ENCODE measurements at places on chromosomes 16 and 17.

GRCh38 chr17:65584604-65585521 is 23.4 kb upstream of the AXIN2 start:
- no peak for DNase-seq

GRCh38 chr17:80658821-80659220 is 114.2 kb downstream of the RPTOR start:
- DNase-seq, result no peak

DNA sequence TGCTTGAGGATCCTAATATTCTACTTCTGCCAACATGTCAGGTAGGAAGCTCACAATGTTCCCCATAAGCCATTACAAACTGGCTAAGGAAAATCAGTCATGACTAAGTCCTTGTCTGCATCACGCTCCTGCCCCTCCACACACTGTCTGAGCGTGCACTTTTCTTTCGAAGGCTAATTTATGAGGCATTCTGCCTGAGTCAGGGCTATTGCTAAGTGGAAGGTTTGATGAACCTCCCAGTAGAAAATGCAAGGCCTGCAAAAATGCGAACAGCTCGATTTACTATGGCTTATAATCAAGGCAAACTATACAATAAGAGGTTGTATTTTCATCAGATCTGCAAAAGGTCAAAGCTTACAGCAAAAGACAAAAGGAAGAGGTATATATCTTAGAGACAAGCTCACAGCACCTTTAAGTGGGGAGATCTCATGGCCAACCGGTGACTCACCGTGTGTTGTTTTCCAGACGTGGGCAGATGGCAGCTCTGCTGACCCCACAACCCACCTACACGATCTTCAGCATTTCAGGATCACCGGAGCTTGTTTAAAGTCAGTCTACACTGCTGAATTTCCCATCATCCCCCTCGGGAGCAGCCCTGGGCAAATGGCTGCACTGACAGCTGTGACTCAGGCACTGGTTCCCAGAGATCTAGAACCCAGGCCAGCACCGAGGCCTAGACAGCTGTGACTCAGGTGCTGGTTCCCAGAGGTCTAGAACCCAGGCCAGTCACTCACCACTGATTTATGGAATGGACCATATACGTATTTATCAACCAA is 26.1 kb downstream of the MEAK7 start:
- DNase-seq, result no peak

DNA sequence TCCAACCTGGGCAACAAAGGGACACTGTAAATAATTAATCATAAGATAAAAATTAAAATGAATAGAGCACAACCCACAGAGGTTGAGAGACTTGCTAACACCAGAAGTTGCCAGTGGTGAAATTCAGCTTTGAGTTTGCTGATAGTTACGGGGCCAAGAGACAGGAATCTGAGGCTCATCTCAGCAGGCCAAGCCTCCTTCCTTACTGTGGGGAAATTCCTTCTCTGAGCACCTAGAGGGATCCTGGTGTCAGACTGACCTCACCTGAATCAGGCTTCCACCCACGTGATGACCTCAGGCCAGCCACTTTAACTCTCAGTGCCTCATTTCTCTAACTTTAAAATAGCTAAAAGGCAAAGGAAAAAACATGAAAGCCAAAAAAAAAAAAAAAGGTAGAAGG is 4.7 kb downstream of the ABAT start:
- DNase-seq, result no peak

GRCh38 chr16:81593481-81593880 is 148.9 kb downstream of the CMIP start:
- DNase-seq, result no peak

DNA sequence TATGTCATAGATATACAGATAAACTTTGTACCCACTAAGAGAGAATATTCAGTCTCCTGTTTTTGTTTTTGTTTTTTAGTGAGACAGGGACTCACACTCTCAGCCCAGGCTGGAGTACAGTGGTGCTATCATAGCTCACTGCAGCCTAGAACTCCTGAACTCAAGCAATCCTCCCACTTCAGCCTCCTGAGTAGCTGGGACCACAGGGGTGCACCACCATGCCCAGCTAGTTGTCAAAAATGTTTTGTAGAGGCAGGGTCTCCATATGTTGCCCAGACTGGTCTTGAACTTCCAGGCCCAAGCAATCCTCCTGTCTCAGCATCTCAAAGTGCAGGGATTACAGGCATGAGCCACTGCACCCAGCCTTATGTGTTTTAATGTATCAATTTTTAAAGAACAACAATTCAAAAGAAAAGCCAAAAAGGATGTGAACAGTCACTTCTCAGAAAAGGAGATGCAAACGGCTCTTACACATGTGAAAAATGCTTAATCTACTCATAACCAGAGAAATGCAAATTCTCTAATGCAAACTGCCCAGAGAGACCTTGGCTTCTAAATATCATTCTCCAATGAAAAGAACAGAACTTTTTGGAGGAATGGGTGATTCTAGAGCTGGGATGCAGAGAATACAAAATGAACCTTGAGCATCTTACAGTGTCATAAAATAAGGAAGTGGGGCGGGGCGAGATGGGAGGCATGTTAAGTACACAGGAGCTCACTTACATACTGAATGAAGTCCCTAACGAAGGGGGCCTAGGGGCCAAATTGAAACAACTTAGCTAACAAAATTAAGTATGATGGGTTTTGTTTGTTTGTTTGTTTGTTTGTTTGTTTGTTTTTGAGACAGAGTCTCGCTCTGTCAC is 7.3 kb upstream of the CMTM3 start:
- DNase-seq, result no peak

GRCh38 chr17:40480501-40481003 is 20.9 kb downstream of the TNS4 start:
- DNase-seq, result no peak

GRCh38 chr17:50954641-50955121 is 88.5 kb upstream of the TOB1 start:
- DNase-seq, result no peak

DNA sequence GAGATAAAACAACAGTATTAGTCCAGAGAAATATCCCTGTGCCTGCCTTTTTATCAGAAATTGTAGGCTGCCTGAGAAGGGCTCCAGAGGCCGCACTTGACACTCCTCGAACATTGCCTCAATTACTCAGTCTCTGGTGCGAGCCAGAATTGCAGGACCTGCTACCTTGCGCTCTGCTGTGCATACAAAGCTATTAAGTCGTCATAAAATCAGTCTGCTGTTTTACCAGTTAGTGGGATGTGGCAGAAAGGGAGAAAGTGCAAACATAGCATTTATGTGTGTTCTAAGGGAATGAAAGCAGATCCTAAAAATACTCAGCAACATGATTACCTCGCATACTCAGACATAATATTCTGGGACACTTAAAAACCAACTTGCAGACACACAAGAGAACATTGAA is 70.6 kb downstream of the TMC6 start:
- no peak for DNase-seq

DNA sequence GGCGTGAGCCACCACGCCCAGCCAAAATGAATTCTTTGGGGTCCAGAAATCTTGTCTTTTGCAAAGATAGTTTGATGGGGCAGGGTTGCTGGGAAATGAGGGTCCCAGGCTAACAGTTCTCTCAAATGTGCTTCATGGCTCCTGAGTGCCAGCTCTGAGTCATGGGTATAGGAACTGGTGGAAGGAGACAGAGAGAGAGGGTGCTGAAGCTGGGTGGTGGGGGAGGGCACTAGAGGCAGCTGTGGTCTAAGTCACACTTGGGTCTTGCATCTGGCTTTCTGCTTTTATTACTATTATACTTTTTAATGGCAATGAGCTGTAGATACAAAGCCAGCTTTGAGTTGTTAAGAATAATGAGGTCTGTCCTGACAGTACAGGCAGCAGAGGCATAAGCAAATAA is 54.6 kb downstream of the PRKCA start:
- no peak for DNase-seq

DNA sequence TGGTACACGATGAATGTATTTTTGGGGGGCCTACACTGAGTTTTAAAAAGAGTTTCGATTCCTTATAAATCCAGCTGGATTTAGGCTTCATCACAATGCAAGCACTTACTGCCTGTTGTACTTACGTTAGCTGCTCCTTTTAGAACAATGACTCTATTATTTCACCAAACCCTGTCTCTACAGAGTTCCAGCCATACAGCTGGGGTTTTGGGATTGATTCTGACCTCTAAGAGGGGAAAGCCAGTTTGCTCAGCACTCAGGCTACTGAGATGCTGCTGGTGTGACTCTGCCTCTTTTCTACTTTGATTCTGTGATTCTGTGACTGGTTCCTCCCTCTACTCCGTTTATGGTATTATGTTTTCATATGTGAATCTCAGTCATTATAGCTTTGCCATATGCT is 329.7 kb downstream of the ABCC12 start:
- DNase-seq, result no peak

GRCh38 chr17:75721463-75722011 is 278 bp downstream of the ITGB4 start:
- DNase-seq, result no peak

GRCh38 chr16:4290236-4290830 is 17.5 kb upstream of the TFAP4 start:
- DNase-seq, result no peak

DNA sequence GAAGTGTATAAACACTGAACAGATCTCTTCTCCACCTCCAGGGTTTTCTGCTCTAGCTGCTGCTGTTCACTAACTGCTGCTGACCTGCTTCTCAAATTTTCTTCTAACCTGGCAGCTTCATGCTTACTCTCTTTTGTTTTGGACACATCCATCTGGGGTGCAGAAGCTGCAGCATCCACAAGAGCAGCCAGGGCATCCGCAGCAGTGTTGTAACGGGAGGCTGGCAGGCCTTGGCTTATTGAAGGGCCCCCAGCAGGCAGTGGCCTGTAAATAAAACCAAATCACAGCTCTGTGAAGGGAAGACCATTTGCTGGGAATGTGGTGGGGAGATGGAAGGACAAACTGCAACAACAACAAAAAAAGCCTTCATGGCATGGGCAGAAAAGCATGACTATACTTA is 62.0 kb downstream of the TTC19 start:
- DNase-seq, result no peak

GRCh38 chr16:72149676-72150464 is 22.1 kb downstream of the PMFBP1 start:
- no peak for DNase-seq

DNA sequence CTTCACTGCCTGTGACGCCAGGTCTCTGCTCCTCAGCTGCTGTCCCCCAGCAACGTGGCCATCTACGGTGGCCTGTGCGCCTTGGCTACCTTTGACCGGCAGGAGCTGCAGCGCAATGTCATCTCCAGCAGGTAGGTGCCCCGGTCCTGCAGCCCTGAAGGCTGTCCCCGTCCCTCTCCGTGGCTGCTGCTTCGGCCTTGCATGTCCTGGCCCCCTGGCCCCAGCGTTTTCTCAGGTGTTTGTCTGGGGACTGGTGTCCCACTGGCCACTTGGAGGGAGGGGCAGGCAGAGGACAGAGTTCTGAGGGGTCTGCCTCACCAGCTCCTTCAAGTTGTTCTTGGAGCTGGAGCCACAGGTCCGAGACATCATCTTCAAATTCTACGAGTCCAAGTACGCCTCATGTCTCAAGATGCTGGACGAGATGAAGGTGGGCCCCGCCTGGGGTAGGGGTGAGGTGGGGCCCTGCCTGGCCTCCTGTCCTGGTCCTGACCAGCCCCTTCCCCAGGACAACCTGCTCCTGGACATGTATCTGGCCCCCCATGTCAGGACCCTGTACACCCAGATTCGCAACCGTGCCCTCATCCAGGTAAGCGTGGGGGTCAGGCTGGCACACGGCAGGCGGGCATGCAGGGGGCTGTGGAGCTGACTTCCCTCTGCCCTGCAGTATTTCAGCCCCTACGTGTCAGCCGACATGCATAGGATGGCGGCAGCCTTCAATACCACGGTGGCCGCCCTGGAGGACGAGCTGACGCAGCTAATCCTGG is 4.4 kb downstream of the GPS1 start:
- no peak for DNase-seq

DNA sequence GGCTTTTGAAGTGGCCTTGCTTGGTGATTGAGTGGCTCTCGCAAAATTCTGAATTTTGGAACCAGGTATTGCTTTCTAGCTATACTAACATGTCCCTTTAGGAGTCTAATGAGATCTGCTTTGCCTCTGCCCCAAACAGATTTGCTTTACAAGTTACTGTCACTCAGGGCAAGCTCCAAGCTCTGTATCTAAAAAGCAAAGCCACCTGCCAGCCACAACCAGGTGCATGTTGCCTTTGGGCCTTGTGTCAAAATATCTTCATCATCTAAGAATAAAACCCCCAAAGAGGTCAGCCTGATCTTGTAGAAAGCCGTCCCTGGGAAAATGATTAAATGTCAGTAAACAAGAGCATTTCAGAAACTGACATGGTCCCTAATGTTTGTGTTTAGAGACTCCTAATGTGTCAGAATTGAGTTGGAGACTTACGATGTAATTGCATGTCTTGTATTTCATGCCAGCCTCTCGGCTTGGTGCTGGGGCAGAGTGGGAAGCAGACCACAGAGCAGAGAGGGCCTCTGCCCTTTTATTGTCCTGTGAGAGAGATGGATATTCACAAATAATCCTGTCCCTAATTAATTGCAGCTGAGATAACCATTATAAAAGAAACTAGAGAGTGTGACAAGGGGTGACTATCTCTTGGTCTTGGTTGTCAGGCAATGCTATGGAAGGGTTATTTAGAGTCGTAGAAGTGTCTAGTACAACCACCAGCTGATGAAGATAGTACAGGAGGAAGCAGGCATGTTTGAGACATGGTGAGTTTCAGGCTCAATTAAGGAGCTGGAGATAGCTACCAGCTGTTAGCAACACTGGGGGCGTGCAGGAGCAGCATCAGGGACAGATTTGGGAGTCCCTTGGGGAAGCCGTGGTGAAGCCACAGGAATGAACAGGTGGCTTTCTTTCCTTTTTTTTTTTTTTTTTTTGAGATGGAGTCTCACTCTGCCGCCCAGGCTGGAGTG is 90.7 kb downstream of the PITPNC1 start:
- no peak for DNase-seq

- DNase-seq, result no peak
These were observed 40.1 kb downstream of the BCL7C start for GRCh38 chr16:30853758-30854157.

GRCh38 chr17:20307326-20307910 is 159.9 kb downstream of the LGALS9B start:
- DNase-seq, result no peak

GRCh38 chr16:50460538-50461399 is 87.4 kb upstream of the NKD1 start:
- DNase-seq, result no peak

DNA sequence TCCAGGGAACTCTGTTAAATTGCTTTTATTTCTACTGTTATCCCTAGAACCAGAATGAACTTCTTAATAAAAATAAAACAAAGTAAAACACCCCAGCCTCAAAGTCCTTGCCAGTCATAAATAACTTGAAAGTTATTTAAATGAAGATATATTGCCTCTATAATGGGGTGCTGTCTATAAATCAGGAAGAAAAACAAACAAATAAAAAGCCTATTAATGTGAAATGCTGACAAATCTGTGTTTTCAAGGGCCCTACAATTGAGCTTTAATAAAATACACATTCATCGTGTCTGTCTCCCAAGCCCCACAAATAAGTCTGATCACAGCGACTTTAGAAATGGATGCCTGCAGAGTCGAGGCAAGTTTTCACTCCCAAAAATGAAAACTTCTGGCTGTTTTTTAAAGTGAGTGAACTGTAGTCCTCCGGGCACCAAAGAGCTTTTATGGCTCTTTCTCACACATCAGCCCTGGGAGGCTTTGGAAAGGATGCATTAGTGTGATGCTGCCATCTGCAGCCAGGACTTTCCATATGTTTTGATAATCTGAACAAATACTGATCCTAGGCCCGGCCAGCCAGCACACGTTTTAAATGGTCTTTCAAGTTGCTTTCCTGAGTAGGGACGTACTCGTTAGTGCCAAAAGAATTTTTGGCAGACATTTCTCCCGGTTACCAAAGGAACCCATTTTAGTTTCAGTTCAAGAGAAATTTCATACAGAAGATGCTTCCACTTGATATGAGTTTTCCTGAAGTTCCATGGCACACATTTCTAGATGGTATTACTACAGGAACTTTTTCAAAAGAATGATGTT is 16.3 kb downstream of the NACA2 start:
- DNase-seq, result no peak

- no peak for DNase-seq
These were observed 1.6 kb upstream of the N4BP1 start for GRCh38 chr16:48611329-48612137.

All from cortex of kidney (tissue), 1 donor.